H1 (cell line): ENCODE measurements at places on chromosomes 7 and 10.

DNA sequence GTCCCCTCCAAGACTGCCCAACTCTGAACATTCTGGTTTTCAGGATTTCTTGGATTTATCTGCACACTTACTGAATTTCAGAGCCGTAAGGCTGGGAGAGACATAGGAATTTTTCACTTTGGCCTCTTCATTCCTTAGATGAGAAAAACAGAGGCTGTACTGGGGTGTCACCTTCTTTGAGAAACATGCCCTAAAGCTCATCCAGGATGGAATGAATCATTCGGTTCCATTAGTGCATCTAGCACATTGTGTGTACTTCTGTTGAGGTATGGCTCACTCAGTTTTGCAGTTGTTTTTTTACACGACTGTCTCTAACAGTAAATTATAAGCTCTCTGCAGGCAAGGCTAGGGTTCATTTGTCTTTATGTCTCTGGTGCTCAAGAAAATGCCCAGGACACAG lies 383.4 kb downstream of the GATA3 start:
- no peak for DNase-seq
- H3K27me3 ChIP-seq: no peaks in the 10 kb centered on the region
- H3K36me3 ChIP-seq: no peaks in the 10 kb centered on the region
- H3K4me3 ChIP-seq: no peak overlapping the region

DNA sequence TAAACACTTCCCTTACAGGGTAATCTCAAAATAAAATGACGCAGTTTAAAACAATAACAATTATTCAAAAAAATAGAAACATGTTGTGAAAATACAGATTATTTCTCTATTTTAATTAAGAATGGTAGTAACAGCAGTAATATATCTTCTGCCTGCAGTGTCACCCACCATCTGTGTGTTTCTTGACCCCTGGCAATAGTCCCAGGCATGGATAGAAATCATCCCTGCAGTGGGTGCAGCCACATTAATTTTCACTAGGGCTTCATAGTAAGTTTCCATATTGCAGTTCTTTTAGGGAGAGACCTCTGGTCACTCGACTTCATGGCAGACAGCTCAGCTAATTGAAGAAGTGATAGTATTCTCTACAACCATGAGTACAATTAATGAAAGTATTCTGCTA lies 470.1 kb upstream of the TEX47 start:
- no peak overlapping the region for H3K4me3 ChIP-seq
- H3K36me3 ChIP-seq: no peaks in the 10 kb centered on the region
- DNase-seq: no peak
- H3K4me1 ChIP-seq: no peaks in the 10 kb centered on the region
- H3K27ac ChIP-seq: no peak overlapping the region
- no peaks in the 10 kb centered on the region for H3K27me3 ChIP-seq

- no peak overlapping the region for H3K4me3 ChIP-seq
- H3K27me3 ChIP-seq: 0 out of 2 replicates have a peak, but pooled peaks cover 2% of the 10 kb centered on the region
- H3K4me1 ChIP-seq: no peaks in the 10 kb centered on the region
- H3K27ac ChIP-seq: no peak overlapping the region
Observed at GRCh38 chr7:91165846-91166230, 98.4 kb upstream of the FZD1 start.

DNA sequence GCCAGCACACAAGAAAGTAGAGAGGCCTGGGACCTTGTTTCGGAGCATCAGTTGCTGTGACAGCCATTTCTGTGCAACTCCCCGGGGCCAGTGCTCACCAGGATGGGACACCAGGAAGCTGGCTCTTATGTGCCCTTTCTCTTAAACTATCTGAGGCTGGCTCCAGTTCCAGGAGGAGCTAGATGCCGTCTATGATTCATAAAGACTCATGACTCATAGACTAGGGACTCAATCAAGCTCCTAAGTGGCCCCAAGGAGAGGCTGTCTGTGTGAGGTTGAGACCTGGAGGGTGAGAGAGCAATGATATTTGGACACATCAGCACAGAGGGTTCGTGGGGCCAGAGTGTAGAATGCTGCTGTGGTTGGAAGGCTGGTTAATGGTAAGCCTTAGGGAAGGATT lies 580.1 kb downstream of the CCSER2 start:
- H3K4me3 ChIP-seq: no peak overlapping the region
- no peaks in the 10 kb centered on the region for H3K27me3 ChIP-seq
- H3K36me3 ChIP-seq: no peaks in the 10 kb centered on the region
- H3K27ac ChIP-seq: no peak overlapping the region

DNA sequence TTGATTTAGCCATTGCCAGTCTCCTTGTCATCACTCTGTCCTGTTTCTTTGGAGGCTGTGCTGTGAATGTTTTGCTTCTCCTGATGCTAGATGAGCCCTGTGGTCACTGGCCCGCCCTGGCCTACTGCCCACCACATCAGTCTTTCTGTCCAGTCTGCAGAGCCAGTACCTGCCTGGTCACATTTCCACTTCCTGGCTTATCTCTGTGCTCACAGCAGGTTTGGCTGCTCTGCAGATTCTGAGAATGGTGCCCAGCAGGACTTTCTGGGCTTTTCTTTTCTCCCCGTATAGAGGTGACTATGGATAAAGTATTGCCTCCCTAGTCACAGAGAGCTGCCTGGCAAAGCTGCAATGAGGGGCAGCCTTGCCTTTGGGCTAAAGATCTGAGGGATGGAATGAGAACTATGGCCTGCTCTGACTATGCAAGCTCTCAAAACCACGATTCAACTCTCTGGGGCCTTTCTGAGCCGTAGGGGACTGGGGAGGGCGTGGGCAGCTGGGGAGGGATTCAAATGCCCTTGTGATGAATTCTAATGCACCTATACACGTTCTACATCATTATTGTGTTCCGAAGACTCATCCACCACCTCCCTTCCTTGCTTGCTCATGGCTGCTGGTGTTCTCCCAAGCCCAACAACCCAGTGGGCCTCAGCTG lies 410.4 kb upstream of the NPVF start:
- H3K4me3 ChIP-seq: no peak overlapping the region
- no peaks in the 10 kb centered on the region for H3K27me3 ChIP-seq
- DNase-seq: no peak
- H3K27ac ChIP-seq: no peak overlapping the region
- H3K36me3 ChIP-seq: no peaks in the 10 kb centered on the region

- no peaks in the 10 kb centered on the region for H3K4me1 ChIP-seq
- H3K36me3 ChIP-seq: no peaks in the 10 kb centered on the region
- H3K27me3 ChIP-seq: 0 out of 2 replicates have a peak, but pooled peaks cover under 1% of the 10 kb centered on the region
- H3K27ac ChIP-seq: no peak overlapping the region
- DNase-seq: no peak
Observed at GRCh38 chr10:88598055-88598454, 11.5 kb downstream of the LIPJ start.

GRCh38 chr7:119664601-119665000 lies 608.4 kb upstream of the KCND2 start:
- no peak overlapping the region for H3K27ac ChIP-seq
- no peak overlapping the region for H3K4me3 ChIP-seq
- H3K36me3 ChIP-seq: no peaks in the 10 kb centered on the region
- no peak for DNase-seq
- H3K4me1 ChIP-seq: no peaks in the 10 kb centered on the region

GRCh38 chr10:96244354-96244753 lies 27.0 kb downstream of the BLNK start:
- H3K27ac ChIP-seq: no peak overlapping the region
- DNase-seq: no peak
- no peaks in the 10 kb centered on the region for H3K4me1 ChIP-seq
- no peak overlapping the region for H3K4me3 ChIP-seq

DNA sequence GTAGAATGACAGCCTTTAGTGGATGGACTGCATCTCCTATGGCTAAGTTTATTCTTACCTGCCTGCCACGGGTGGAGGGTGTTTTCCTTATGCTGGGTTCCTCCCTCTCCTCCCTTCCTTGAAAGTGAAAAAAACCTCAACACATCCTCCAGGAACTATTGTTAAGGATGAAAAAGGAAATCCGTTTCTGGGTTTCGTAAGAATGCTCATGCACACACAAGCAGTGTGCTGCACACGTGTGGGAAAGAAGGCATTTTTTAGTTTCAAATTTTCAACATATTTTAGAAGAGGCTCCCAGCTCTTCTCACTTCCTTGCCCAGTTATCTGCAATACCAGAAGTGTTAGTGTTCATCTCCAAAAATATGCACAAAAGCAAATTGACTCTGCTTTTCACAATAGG lies 90.6 kb downstream of the FAM171A1 start:
- H3K4me1 ChIP-seq: no peaks in the 10 kb centered on the region
- H3K4me3 ChIP-seq: no peak overlapping the region
- no peaks in the 10 kb centered on the region for H3K27me3 ChIP-seq

- H3K4me3 ChIP-seq: peak overlapping the region; percentile 81
- H3K27me3 ChIP-seq: peaks cover 30% of the 10 kb centered on the region
- no peaks in the 10 kb centered on the region for H3K36me3 ChIP-seq
- DNase-seq: peak; percentile 66
- H3K27ac ChIP-seq: no peak overlapping the region
- H3K4me1 ChIP-seq: peaks cover 22% of the 10 kb centered on the region
Observed at GRCh38 chr10:71213127-71213621, 804 bp downstream of the UNC5B start.

DNA sequence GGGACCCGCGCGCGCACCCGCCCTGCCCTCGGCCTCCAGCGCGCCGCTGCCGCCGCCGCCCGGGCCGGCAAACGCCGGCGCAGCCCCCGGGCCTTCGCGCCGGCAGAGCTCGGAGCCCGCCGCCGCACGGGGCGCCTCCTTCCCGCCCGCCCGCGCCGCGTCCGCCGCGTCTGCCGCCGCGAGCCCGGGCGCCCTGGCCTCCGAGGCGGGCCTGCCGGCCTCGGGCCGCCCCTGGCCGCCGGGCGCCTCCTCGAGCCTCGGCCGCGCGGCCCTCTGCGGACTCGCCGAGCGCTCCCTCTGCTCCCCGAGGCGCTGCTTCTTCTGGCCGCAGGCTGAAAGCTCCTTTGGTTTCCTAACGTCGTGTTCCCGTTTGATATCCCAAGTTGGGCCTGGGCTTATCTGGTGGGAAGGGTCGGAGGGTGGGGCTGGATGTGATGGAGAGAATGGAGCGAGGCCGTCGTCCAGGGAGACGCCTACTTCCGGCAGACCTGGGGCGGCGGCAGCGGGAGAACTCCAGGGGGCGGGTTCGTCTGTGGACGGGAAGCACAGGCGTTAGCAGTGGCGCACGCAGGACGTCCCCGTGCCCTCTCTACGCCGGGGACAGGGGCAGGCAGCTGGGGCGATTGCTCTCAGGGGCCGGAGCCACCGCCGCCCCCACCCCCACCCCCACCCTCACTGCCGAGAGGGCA lies 221.0 kb downstream of the PHTF2 start:
- H3K4me1 ChIP-seq: no peaks in the 10 kb centered on the region
- H3K4me3 ChIP-seq: peak overlapping the region; percentile 74
- H3K27ac ChIP-seq: no peak overlapping the region
- H3K36me3 ChIP-seq: no peaks in the 10 kb centered on the region

DNA sequence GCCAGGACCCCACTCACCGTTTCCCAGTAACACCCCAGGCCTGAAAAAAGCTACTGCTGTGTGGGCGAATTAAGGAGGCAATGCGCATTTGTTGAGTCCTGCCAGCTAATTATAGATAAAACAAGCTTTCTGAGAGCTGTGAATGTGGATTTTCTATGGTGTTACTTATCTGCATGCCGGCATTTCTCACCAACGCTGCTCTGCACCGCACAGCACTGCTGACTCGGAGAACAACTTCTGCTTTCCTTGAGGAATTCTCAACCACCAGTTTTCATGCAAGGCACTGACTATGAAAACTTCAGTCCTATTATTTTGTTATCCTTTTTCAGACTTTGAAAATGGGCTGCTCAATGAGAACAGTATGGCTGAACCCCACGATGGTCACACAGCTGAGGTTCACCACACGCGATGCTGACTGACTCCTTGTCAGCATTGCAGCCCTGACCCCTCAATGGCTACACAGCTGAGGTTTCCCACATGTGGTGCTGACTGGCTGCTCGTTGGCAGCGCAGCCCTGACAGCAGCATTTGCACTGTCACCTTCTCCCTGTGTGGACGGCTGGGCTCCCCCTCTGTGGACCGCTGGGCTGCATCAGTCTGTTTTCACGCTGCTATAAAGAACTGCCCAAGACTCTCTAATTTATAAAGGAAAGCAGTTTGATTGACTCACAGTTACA lies 190.6 kb downstream of the DIP2C start:
- 0 out of 2 replicates have a peak, but pooled peaks cover 3% of the 10 kb centered on the region for H3K4me1 ChIP-seq
- no peaks in the 10 kb centered on the region for H3K36me3 ChIP-seq
- no peak overlapping the region for H3K4me3 ChIP-seq

GRCh38 chr10:117587036-117587435 lies 44.5 kb downstream of the EMX2 start:
- no peak for DNase-seq
- H3K4me3 ChIP-seq: no peak overlapping the region
- H3K36me3 ChIP-seq: no peaks in the 10 kb centered on the region
- H3K4me1 ChIP-seq: no peaks in the 10 kb centered on the region
- no peaks in the 10 kb centered on the region for H3K27me3 ChIP-seq
- no peak overlapping the region for H3K27ac ChIP-seq

GRCh38 chr7:154884348-154884920 lies 118.5 kb downstream of the PAXIP1 start:
- no peak for DNase-seq
- H3K27ac ChIP-seq: no peak overlapping the region
- H3K27me3 ChIP-seq: no peaks in the 10 kb centered on the region
- no peak overlapping the region for H3K4me3 ChIP-seq
- no peaks in the 10 kb centered on the region for H3K4me1 ChIP-seq

DNA sequence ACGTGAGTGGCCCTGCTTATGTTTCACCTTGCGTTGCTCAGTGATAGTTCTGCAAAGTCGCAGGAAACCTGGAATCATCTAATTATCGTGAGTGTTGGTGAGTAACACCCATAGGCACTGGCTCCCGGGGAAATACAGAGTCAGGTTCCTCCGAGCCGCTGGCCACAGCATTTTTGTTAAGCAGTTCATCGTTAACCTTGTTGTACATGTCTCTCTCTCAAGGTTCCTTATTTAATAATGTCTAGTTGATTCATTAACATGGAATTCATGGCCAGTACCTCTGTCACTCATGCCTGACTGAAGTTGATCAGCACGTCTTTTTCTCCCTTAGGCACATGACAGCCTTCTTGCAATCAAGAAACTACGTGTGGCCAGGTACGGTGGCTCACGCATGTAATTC lies 3.1 kb upstream of the ZFAND2A start:
- no peak for DNase-seq
- H3K36me3 ChIP-seq: no peaks in the 10 kb centered on the region
- H3K4me1 ChIP-seq: no peaks in the 10 kb centered on the region; the same call in 1 of the 2 replicates
- no peaks in the 10 kb centered on the region for H3K27me3 ChIP-seq
- no peak overlapping the region for H3K27ac ChIP-seq
- no peak overlapping the region for H3K4me3 ChIP-seq

DNA sequence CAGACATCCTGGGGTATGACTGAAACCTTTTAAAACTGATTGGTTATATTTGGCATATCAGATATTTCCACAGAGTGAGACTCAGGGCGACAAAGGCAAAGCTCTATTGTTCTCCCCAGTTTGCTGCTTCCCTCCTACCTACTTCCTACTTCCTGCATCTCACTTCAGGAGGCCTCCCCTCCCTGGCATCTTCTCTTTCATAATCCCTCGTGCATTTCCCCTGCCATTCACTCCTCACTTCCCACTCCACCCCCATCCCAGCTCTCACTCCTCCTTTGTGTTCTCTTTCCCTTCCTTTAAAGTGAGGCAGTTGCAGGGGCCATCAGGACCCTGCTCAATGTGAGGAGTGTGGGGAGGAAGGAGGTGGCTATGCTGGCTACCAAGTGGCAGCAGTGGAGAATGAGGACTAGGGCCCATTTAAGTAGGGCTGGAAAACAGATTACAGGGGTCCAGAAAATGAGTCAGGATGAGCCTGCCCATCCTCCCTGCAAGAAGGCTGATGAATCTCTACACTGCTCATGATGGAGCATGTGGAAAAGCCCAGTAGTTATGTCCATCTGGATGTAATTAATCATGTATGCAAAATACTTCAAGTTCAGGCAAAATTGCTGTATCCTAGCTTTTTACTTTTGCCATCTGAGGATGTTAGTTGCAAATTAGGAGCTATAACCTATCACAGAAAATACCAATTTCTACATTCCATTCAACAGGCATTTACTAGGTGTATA lies 311.8 kb upstream of the IMMP2L start:
- H3K27me3 ChIP-seq: no peaks in the 10 kb centered on the region
- peaks cover 2% of the 10 kb centered on the region for H3K4me1 ChIP-seq
- H3K4me3 ChIP-seq: no peak overlapping the region
- H3K36me3 ChIP-seq: no peaks in the 10 kb centered on the region
- no peak for DNase-seq
- no peak overlapping the region for H3K27ac ChIP-seq
